Psoas muscle (tissue), 8 donors: ENCODE measurements at places on chromosomes 12 and 14. TPM values are rescaled to one million over a fixed set of nuclear protein-coding genes. Genes with fewer than 3 reads are reported as not detected.

GRCh38 chr14:70188659-70189455 is at the start of gene SLC8A3:
TSS of gene SLC8A3 (minus strand) at chr14:70188951. CDS start at chr14:70168422, 20,529 bp downstream.
- DNase-seq, result peak; percentile 86
- peak within 1 kb of the TSS; percentile 98 for H3K27ac ChIP-seq
- no peaks in the 10 kb centered on the region for H3K36me3 ChIP-seq

RNASE7 gene
- 0.73 TPM for polyA plus RNA-seq

- H3K4me1 ChIP-seq, result no peaks in the 10 kb centered on the region
- no peaks in the 10 kb centered on the region for H3K27me3 ChIP-seq
- H3K27ac ChIP-seq, result no peak overlapping the region
- no peak overlapping the region for H3K4me3 ChIP-seq
- no peak for DNase-seq
Measured at GRCh38 chr14:20262642-20263128, 23.6 kb downstream of the OR11H4 start.

M6PR gene
- 102 TPM for polyA plus RNA-seq

DNA sequence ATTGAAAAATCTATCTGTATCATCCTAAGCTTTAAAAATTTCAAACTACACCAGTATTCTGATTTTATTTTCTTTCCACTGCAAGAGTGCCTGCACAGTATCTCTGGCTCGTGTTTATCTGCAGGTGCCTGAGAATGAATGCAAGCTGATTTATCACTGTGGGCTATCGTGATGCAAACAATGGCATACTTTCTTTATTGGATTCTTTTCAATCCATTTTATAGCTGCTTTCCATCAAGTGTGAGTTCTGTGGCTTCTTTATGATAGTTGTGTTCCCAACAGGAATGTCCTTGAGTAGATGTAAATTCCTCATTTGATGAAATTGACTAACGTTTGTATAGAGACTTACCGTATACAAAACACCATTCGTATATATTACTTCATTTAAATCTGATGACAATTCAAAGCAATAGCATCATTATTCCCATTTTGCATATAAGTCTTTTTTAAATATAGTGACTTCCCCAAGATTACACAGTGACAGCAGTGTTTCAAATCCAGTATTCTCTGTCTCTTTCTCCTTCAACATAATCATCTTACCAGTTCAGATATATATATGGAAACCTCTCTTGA is 160.3 kb upstream of the ABCD2 start:
- no peak for DNase-seq
- H3K4me3 ChIP-seq, result no peak overlapping the region
- H3K4me1 ChIP-seq, result no peaks in the 10 kb centered on the region
- no peak overlapping the region for H3K27ac ChIP-seq

DNA sequence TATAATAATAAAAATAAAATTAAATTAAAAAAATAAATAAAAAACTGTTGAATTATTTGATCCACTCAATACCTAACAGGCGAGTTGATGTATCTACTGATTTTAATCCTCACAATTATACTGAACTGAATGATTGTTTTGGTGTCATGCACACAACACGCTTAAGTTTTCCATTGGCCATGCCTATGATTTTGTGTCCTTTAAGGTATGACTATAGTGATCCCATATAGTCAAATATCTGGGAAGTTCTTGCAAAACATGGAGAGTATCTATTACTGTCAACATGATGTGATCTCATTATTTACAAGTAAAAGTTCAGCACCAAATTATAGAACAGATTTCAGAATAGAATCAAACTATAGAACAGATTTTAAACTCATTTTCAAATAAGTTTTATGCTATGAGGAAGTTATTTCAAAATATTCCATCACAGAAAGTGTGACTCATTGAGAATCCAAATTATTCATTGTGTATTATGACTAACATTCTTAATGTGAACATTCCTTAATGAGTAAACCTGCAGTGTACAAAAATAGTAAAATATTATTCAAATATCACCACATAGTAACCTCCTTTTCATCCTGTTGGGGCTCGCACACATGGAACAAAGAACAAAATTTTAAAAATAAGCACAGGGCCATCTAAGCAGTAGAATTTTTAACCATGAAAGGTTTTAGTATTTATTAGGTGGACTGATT is 190.4 kb downstream of the SLC25A21 start:
- no peaks in the 10 kb centered on the region for H3K4me1 ChIP-seq
- H3K27me3 ChIP-seq, result no peaks in the 10 kb centered on the region
- no peak overlapping the region for H3K27ac ChIP-seq

TCTN1 gene
- polyA plus RNA-seq, result 12.1 TPM

GRCh38 chr14:24974591-24975374 is 75.2 kb downstream of the STXBP6 start:
- H3K27ac ChIP-seq, result no peak overlapping the region
- H3K4me1 ChIP-seq, result no peaks in the 10 kb centered on the region
- H3K27me3 ChIP-seq, result no peaks in the 10 kb centered on the region
- no peaks in the 10 kb centered on the region for H3K36me3 ChIP-seq
- DNase-seq, result no peak
- no peak overlapping the region for H3K4me3 ChIP-seq

- no peaks in the 10 kb centered on the region for H3K27me3 ChIP-seq
- no peak for DNase-seq
- H3K4me1 ChIP-seq, result no peaks in the 10 kb centered on the region
- no peak overlapping the region for H3K4me3 ChIP-seq
- H3K36me3 ChIP-seq, result no peaks in the 10 kb centered on the region
Measured at GRCh38 chr12:107558141-107558815, 127.3 kb upstream of the PWP1 start.

DNA sequence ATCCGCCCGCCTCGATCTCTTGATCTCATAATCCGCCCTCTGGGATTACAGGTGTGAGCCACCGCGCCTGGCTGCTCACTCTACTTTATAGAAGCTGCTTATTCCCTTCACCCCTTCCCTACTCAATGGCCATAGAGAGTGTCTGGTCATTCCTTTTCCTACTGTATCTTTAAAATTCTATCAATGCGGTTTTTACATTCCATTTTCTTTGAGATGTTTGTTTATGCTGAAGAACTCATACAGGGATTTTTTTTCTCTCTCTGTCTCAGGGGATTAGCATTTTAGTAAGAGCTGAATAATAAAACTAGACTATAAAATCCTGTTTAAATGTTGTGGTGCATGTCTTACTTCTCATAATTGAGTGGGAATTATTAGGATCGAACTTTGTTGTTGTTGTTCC is 218.6 kb upstream of the FOXN3 start:
- no peaks in the 10 kb centered on the region for H3K27me3 ChIP-seq
- H3K36me3 ChIP-seq, result no peaks in the 10 kb centered on the region
- no peak overlapping the region for H3K4me3 ChIP-seq
- H3K4me1 ChIP-seq, result no peaks in the 10 kb centered on the region
- DNase-seq, result no peak
- no peak overlapping the region for H3K27ac ChIP-seq
